Retinal pigment epithelial cell (primary cell): ENCODE measurements at places on chromosomes 5 and 9.

GRCh38 chr5:94893412-94894135, 275.1 kb downstream of the SLF1 start:
- DNase-seq = no peak

GRCh38 chr9:115039516-115040120, 78.3 kb downstream of the TNC start:
- no peak for DNase-seq

- no peak for DNase-seq
These were observed 126.5 kb upstream of the ABCA1 start for GRCh38 chr9:105054491-105054890.

DNA sequence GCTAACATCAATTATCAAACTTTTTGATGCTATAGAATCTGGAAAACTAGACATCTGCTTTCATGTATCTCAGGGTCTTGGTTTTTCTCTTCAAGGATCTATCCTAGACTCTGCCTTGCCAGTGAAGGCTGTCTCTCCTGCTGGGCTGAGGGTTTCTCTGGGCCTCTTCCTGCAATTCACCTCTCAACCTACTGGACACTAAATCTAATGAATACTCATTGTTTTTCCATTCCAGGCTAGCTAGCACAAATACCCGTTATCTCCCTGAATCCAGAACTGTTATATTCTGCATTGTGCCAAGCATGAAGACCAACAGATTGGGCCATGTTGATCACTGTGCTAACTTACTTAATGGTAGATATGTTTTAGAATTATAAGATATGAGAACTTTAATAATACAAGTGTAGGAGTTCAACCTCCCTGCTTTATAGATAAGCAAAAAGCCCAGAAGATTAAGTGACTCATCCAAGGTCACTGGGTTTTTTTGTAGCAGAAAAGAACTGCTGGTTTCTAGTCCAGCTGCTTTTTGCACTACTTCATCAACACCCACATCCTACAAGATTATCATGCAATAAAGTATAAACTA, 56.5 kb upstream of the RNF38 start:
- no peak for DNase-seq

GRCh38 chr9:123922911-123923310, 7.0 kb downstream of the DENND1A start:
- DNase-seq = no peak

DNA sequence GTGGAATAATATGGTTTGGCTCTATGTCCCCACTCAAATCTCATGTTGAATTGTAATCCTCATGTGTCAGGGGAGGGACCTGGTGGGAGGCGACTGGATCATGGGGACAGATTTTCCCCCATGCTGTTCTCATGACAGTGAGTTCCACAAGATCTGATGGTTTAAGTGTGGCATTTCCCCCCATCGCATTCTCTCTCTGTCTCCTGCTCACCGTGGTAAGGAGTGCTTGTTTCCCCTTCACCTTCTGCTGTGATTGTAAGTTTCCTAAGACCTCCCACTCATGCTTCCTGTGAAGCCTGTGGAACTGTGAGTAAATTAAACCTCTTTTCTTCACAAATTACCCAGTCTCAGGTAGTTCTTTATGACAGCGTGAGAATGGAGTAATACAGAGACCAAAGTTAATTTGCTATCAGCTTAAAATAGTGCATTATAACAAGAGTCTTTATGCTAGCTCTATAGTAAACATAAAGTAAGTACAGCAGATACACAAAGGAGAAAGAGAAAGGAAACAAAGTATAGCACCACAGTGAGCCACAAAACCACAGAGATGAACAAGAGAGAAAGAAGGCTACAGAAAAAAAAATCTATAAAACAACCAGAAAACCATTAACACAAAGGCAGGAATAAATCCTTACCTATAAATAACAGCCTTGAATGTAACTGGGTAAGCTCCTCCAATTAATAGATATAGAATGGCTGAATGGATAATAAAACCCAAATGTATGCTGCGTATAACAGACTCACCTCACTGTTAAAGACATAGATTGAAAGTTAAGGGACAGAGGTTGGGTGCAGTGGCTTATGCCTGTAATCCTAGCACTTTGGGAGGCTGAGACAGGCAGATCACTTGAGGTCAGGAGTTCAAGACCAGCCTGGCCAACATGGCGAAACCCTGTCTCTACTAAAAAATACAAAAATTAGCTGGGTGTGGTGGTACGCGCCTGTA, 39.7 kb downstream of the RAPGEF6 start:
- no peak for DNase-seq

GRCh38 chr9:136709454-136710109, 2.8 kb upstream of the DIPK1B start:
- no peak for DNase-seq

DNA sequence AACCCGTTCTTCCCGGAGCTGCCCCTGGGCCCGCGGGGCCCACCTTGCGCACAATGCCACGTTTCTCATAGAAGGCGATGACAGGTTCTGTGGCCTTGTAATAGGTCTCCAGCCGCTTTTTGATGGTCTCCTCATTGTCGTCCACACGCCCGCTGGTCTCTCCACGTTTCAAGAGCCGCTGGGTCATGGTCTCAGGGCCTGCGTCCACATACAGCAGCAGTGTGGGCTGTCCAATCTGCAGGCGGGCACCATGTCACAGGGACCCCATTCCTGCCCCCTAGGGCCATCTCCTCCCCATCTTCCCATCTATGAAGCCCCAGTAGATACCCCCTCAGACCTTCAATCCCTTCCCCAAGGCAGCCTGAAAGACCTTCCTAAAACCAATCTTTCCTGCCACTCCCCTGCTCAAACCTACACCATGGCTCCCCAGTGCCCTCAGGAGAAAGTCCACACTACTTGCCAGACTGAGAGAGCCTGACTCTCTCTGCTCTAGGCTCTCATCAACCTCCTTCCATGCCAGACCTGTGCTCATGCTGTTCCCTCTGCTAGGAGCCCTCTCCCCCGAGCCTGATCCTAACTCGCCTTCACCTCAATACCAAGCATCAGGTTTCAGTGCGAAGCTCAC, 9.1 kb downstream of the AK1 start:
- no peak for DNase-seq

- DNase-seq = no peak
These were observed 391.1 kb downstream of the TMEM38B start for GRCh38 chr9:106085479-106085878.

GRCh38 chr5:176732736-176733405, 77.5 kb upstream of the UNC5A start:
- DNase-seq = no peak

DNA sequence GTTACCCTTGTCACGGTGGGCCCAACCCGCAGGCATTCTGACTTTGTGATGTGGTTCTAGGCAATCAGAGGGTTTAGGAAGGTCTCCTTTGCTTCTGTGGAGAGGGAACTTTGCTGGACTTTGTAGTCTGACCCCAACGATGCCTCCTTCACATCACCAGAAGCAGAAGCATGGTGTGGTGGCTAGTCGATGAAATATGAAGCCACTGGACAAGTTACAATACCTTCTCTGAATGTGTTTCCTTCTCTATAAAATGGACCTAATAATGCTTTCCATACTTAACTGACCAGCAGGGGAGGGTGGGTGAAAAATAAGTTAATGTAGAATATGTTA, 607 bp downstream of the SPEF2 start:
- no peak for DNase-seq

GRCh38 chr5:1983401-1983800, 100.7 kb upstream of the IRX4 start:
- DNase-seq = no peak

GRCh38 chr5:107359916-107360234, 310.9 kb downstream of the EFNA5 start:
- no peak for DNase-seq

DNA sequence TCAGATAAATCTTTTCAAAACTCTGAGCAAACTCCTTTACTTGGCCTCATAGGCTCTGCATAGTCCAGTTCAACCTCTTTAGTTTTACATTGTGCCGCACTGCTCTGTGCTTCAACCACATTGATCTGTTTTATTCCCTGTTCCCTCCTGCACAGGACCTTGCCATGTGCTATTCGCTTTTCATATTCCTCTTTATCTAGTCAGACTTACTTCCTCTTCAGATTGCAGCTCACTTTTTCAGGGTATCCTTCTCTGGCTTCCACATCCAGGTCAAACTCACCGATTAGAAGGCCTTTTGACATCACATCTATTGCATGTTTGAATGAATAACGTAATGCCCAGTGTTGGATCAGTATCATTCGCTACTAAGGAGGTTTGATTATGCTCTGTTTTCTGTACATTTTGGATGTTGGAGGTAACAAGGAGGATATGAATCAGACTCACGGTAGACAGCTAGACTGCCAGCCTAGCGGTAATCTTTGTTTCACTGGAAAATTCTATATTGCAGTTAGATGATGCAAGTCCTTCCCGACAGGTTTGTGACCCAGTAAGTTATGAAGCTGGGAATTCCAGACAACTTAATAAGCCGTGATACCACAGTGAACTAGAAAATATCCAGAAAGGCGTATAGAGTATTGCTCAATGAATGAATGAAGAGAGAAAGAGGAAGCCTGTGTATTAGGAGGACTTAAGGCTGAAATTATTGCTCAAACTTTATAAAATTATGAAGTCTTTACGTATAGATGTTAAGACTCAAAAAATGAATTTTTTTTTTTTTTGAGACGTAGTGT, 65.7 kb downstream of the IQGAP2 start:
- DNase-seq = no peak

DNA sequence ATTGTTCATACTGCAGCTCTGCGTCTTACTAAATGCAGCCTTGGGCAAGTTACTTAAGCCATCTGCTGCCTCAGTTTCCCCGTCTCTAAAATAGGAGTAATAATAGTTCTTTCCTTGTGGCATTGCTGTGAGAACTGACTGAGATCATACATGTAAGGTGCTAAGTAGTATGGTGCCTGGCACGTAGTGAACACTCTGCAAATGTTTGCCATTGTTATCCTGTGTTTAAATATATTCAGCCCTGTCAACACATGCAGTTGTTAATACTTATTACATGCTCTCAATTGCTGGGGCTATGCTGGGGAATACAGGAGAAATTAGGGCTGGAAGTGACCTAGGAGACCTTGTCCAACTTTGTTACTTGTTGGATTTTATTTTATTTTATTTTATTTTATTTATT, 105.2 kb upstream of the RAI14 start:
- DNase-seq = no peak

GRCh38 chr5:174614500-174615135, 109.8 kb upstream of the MSX2 start:
- no peak for DNase-seq

GRCh38 chr5:171386861-171387344, 746 bp upstream of the NPM1 start:
- DNase-seq = no peak

DNA sequence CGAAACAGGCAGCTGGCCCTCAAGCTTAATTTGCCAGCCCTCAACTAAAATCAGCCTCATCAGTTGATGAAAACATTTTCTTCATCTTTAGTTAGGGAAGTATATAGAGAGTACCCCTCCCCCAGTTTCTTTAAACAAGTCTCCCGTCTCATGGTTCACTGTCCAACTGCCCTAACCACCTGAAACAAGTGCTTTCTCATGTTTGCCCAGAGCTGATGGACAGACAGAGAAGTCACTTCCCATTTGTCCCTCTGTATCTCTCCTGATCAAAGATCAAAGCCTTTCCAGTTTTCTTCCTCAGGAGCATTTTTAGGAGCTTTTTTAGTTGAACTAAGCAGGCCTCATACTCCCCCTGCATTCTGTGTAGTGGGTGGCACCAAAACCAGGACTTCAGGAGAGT, 21.7 kb downstream of the FUBP3 start:
- no peak for DNase-seq

DNA sequence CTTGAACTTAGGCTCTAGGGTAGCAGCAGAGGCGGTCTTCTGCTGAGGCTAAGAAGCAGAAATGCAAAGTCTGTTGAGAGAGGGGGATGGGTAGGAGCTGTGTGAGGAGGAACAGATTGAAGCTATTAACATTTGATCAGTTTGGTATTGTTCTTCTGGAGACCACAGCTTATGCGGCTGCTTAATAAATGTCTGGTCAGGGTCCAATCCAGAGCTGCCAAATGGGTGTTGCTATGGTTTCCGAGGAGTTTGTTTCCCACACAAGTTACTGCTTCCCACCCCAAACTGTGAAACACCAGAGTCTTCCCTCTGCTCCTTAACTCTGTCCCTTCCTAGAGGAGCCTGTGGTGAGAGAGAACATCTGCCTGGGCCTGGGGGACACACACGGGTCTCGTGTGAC, 142.2 kb upstream of the KLF4 start:
- no peak for DNase-seq

DNA sequence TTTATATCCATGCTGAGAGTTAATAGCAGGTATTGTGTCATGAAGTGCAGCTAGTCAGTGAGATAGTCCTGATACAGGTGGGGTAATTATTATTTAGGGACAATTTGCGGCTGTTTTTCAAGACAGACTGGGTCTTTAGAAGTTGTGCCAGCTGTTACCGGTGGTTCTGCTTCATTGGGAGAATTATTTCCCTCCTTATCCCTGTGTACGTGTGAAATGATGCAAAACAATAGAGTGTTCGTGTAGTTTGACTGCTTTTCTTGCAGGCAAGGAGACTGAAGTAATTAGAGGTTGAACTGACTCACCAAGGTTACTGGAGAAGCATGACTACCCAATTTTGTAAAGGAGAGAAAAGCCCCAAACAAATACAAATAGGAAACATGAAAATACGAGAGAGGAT, 101.7 kb downstream of the ARRDC3 start:
- peak; percentile 88 for DNase-seq

DNA sequence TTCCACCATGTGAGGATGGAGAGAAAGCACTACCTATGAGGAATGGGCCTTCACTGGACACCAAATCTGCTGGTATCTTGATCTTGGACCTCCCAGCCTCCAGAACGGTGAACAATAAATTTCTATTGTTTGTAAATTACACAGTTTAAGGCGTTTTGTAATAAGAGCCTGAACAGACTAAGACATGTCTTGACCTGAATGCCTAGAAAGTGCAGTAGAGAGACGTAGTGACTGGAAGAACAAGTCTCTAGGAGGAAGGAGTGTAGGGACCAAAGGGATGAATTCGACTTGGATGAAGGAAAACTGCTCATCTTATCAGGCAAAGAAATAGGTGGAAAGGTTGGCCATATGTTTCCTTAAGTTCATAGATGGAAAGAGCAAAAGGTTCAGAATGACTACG, 309.8 kb upstream of the RGMB start:
- no peak for DNase-seq

DNA sequence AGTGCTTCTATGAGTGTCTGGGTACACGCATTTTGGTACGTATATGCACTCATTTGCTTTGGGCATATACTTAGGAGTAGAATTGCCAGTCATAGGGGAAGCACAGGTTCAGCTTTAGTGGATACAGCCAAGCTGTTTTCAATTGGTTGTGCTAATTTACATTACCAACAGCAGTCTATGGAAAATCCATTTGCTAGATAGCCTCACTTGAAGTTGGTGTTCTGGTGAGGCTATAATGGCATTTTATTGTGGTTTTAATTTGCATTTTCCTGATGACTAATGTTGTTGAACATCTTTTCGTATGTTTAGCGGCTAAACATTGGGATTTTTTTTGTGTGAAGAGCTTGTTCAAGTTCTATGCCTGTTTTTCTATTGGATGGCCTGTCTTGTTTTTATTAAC, 76.8 kb upstream of the ANKH start:
- no peak for DNase-seq

DNA sequence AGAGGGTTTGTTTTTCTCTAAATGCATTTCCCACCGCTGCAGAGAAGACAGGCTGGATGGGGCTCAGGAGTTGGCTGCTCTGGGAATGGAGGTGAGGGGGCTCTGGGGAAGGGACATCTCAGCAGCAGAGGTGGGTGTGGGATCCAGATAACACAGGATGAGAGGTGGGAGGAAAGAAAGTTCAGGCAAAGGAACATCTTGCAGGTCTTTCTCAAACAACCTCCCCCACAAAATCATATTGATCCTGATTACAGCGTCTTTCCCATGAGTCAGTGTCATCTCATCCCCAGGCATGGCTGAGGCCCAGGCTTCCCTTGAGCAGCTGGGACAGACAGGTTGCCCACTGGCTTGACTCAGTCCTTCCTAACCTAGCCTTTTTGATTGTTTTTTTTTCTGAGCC, 11.3 kb upstream of the ACSL6 start:
- no peak for DNase-seq
